ENCODE measurements at places on chromosomes 6 and 20. TPM values are rescaled to one million over a fixed set of nuclear protein-coding genes. Genes with fewer than 3 reads are reported as not detected.

PRKN gene
- 1.9 TPM for total RNA-seq

SIRPB1 gene
- total RNA-seq: 0.05 TPM

GRCh38 chr6:141521440-141521839 lies 611.3 kb upstream of the GJE1 start:
- DNase-seq: no peak
- H3K27me3 ChIP-seq: no peaks in the 10 kb centered on the region
- no peak overlapping the region for H3K4me3 ChIP-seq
- H3K36me3 ChIP-seq: no peaks in the 10 kb centered on the region
- no peaks in the 10 kb centered on the region for H3K4me1 ChIP-seq

DNA sequence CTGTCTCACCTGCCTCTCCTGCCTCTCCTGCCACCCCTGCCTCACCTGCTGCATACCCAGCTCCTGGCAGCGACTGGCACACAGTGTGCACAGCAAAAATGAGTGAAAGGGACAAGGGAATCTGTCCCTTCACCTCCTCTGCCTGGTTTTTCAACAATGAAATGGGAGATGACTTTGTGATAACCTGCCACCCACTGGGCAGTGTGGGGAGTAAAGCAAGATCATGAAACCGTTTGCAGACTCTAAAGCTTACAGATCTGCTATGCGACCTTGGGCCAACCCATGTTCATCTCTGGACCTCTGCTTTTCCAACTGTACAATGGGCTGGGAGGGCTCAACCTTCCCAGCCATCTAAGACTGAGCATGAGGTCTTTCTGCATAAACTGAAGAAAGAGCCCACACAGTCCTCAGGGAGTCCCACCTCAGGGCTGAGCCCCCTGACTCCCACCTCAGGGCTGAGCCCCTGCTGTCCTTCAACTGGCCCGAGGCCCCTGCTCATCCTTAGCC lies 81.1 kb downstream of the RIPOR3 start:
- H3K27me3 ChIP-seq: no peaks in the 10 kb centered on the region
- DNase-seq: no peak
- H3K4me1 ChIP-seq: no peaks in the 10 kb centered on the region
- no peak overlapping the region for H3K27ac ChIP-seq
- no peaks in the 10 kb centered on the region for H3K36me3 ChIP-seq
